ENCODE measurements at places on chromosomes 7 and 10. TPM values are rescaled to one million over a fixed set of nuclear protein-coding genes. Genes with fewer than 3 reads are reported as not detected.

DNA sequence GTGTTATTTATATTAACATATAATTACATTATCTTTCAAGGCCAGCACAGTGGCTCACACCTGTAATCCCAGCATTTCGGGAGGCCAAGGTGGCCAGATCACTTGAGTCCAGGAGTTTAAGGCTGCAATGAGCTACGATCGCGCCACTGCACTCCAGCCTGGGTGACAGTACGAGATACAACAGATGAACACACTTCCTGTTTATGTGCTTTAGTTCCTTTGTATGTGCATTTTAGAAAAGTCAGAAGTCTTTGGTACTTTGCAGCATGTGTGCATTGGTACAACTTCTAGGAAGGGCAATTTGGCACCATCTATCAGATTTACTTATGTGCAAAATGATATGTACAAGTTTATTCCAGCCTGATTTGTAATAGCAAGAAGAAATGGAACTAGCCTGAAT is 13.3 kb downstream of the SLC35G1 start:
- H3K27ac ChIP-seq, result no peak overlapping the region
- peaks cover 5% of the 10 kb centered on the region for H3K4me1 ChIP-seq
- no peaks in the 10 kb centered on the region for H3K27me3 ChIP-seq
- H3K4me3 ChIP-seq, result no peak overlapping the region

DNA sequence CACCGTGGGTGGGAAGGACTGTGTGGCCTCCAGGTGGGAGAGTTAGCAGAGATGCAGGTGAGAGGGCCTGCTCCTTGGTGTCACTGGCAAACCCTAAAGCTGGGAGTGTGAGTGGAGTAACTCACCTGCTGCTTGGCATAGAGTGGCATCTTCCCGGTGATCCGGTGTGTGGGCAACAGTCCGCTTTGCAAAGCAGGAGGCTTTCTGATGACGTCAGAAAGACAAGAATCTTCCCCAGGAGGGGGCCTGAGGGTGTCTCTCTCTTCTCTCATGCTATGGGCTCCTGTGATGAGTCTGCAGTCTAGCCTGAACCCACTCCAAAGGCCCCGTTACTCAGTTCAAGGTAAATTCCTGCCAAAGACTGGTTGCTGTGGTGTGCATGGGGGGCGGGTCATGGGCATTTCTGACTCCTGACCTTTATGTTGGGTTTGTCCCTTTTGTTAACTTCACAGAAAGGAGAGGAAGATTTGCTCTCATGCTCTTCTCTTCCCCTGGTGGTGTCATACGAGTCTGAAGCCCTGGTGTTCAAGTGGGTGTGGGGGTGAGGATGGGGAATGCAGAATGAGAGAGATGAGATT is 187.9 kb downstream of the GATA3 start:
- no peaks in the 10 kb centered on the region for H3K4me1 ChIP-seq
- no peak for DNase-seq
- no peak overlapping the region for H3K4me3 ChIP-seq
- H3K27ac ChIP-seq, result no peak overlapping the region
- H3K36me3 ChIP-seq, result no peaks in the 10 kb centered on the region

GRCh38 chr7:142523821-142524460 is 225.3 kb upstream of the PRSS1 start:
- no peak overlapping the region for H3K4me3 ChIP-seq
- no peaks in the 10 kb centered on the region for H3K27me3 ChIP-seq
- H3K4me1 ChIP-seq, result no peaks in the 10 kb centered on the region
- no peak for DNase-seq
- no peak overlapping the region for H3K27ac ChIP-seq

- no peak for DNase-seq
- no peak overlapping the region for H3K27ac ChIP-seq
- no peaks in the 10 kb centered on the region for H3K27me3 ChIP-seq
Observed at GRCh38 chr10:3031490-3031889, 35.9 kb upstream of the PFKP start.

DNA sequence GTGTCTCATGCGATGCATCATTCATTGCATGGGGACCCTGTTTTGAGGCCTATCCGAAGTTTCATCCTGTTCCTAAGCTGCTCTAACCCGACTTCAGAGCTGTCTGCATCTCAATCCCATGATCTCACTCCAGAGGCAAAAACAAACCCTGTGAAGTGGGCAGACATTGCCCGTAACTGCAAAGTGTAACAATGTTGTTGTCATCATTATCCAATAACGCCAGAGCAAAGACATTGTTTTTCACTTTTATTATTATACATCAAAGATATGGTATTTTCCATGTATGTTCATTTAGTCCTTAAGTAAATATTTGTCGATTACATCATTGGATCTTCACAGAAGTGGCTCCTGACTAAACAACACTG is 246.7 kb downstream of the KLF6 start:
- no peak for DNase-seq
- H3K4me3 ChIP-seq, result no peak overlapping the region
- no peak overlapping the region for H3K27ac ChIP-seq
- no peaks in the 10 kb centered on the region for H3K27me3 ChIP-seq

DNA sequence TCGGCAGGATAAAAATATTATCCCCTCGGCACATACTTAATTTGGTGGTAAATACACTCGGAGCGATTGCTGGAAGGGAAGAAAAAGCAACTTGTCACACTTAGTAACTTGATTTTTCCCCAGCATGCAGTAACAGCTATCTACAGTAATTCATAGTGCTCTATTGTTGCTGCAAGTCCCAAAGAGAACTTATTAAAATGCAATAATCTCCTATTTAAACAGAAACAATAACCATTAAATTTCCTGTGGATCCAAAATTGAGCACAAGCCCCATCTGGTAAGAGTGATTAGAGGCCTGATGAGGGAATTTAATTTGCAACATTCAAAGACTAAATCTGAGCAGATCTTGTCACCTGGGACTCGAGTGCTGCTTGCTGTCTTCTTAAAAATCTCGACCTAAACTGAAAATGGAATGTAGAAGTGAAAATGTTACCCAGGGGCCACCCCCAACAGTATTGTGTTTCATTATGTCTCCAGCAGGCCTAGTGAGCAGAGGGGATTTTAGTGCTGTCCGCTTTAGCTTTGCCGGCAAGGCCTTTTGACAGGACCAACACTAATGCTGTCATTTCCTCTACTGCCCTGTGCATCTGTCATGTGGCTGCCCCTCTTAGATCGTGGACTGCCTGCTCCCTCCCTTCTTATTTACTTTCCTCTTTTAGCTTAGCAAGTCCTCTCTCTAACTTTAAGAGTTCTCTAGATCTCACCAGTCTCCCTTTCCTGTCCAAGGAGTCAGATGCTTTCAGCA is 639.7 kb downstream of the AUTS2 start:
- no peaks in the 10 kb centered on the region for H3K27me3 ChIP-seq
- peak; percentile 15 for DNase-seq
- peaks cover 15% of the 10 kb centered on the region for H3K4me1 ChIP-seq
- no peak overlapping the region for H3K27ac ChIP-seq
- no peaks in the 10 kb centered on the region for H3K36me3 ChIP-seq
- no peak overlapping the region for H3K4me3 ChIP-seq

- no peaks in the 10 kb centered on the region for H3K4me1 ChIP-seq
- no peaks in the 10 kb centered on the region for H3K27me3 ChIP-seq
- no peak overlapping the region for H3K4me3 ChIP-seq
- H3K36me3 ChIP-seq, result no peaks in the 10 kb centered on the region
- DNase-seq, result no peak
Observed at GRCh38 chr7:148973256-148973655, 55.0 kb downstream of the PDIA4 start.

DNA sequence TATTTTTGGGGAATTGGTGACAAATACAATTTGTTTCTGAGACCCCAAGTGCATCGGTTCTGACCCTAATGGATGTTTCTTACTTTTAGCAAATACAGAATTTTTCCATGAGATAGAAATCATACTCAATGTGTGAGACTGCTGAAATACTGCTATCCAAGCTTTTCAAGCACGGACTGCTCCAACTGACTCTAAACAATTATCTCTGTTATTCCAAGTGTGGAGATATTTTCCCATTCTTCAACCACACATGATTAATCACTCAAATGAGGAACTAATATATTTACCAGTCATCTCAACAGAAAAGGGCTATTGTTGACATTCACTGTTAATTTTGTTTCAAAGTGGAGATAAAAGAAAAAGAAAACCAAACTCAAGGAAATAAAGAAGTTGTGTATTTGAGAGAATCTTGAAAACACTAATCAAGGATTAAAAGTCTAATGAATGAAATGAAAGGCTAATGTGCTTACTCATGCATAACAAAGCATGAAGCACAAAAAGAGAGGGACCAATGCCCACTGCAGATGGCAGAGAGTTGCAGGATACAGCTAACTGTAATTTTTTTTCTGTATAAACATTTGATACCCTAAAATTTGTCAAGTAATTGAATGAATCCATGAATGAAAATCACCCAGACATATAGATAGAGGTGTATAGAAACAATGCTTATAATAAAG is 423.6 kb downstream of the DGKB start:
- no peaks in the 10 kb centered on the region for H3K27me3 ChIP-seq
- no peaks in the 10 kb centered on the region for H3K36me3 ChIP-seq
- H3K27ac ChIP-seq, result no peak overlapping the region
- H3K4me3 ChIP-seq, result no peak overlapping the region

DNA sequence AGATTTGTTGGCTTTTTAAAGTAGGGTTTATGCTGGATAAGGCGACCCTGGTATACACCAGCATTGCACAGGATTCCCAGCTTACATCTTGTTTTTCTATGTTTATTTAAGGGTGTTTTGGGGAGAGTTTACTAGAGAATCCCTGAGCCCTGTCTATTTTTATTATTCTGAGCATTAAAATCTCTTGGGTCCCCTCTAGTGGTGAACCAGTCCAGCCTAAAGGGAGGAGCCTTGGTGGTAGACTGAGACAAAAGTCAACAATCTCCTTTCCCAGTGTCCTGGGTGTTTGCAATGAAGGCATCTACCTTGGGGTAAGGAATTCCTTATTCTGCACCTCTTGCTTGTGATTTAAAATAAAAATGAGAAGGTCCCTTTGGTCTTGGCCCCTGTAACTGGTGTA is 38.2 kb downstream of the ANTXRL start:
- no peak for DNase-seq
- peaks cover 11% of the 10 kb centered on the region for H3K4me1 ChIP-seq
- H3K36me3 ChIP-seq, result no peaks in the 10 kb centered on the region

GRCh38 chr7:31134246-31135188 is 82.4 kb downstream of the ADCYAP1R1 start:
- H3K27me3 ChIP-seq, result no peaks in the 10 kb centered on the region
- no peaks in the 10 kb centered on the region for H3K4me1 ChIP-seq
- DNase-seq, result peak; percentile 93
- no peak overlapping the region for H3K27ac ChIP-seq
- no peak overlapping the region for H3K4me3 ChIP-seq
- no peaks in the 10 kb centered on the region for H3K36me3 ChIP-seq

DNA sequence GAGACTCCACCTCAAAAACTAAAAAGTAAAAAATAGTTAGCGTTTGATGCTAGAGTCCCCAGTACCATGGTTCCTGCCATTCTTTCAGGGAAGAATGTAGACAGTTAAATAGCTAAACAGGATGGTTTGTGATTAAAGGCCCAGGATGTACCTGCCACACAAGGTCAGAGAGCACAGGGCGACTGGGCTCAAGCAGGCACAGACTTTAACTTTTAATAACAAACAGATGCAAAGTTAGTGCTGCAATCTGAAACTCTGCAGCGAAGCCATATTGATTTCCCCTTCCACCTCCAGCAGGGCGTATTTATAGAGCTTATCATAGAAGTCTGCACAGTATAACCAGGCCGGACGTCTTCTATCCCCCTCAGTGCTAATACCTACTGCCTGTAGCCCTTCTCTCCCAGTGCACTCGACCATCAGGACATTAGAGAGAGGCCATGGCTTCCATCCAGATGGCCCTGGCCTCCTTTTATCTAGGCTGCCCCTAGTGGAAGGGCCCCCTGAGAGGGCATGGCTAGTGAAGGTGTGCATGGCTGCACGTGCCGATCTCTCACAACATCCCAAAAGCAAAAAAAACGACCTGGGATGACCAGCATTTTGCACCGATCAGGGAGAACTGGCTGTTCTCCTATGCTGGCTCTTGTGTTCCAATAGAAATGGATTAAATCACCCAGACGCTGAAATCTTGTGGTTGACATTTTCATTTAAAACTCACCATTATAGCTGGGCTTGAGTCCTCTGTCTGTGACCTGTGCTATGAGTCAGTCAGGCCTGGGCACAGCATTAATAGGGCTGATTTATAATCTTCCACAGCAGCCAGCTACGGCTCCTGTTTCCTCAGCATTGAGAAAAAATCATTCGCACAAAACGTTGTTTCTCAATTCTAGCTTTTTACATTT is 7.6 kb upstream of the BAG3 start:
- no peak overlapping the region for H3K27ac ChIP-seq
- H3K4me1 ChIP-seq, result no peaks in the 10 kb centered on the region
- no peaks in the 10 kb centered on the region for H3K36me3 ChIP-seq
- H3K27me3 ChIP-seq, result no peaks in the 10 kb centered on the region

GRCh38 chr10:104307576-104308438 is 30.5 kb downstream of the ITPRIP start:
- peaks cover 10% of the 10 kb centered on the region for H3K4me1 ChIP-seq
- H3K27ac ChIP-seq, result no peak overlapping the region
- H3K4me3 ChIP-seq, result no peak overlapping the region

DNA sequence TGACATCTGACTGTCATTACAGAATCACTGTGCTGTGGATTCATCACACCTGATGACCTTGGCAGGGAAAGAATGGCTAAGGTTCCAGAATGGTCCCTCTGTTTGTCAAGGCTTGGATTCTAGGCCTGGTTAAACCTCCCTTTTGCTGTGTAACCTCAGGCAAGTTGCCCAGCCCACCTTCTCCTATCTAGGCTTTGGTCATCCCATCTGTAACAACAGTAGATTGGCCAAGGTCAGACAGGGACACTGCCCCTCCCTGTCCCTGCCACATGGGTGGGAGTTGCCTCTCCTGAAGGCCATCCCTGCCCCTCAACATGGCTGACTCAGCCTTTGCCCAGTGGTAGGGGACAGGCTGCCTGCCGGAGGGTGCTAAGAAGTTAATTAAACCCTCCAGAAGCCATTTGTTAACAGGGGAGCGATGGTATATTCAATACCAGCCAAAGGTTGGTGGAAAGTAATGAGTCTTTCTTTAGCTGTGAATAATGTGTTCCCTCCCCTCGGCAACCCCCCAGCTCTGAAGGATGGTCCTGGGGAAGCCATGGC is 149.8 kb upstream of the PCBD1 start:
- no peaks in the 10 kb centered on the region for H3K27me3 ChIP-seq
- no peak overlapping the region for H3K4me3 ChIP-seq
- DNase-seq, result no peak
- H3K27ac ChIP-seq, result no peak overlapping the region

DNA sequence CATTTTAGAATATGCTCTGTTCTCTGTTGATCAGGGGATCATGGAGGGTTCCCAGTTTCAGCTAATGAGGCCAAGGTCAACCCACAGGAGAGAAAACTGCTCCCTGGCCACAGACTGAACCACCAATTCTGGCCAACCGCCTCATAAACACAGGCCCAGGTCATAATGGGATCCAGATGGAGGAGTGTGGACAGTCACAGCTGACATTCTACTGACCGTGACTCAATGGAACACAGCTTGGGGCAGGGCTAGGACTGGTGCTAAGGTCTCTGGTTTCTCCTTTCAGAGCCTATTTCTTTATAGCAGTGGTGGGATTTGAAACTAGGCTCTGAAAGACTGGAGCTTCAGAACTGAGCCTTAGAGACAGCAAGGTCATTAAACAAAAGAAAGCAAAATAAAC is 68.3 kb downstream of the HIPK2 start:
- no peak overlapping the region for H3K27ac ChIP-seq
- no peaks in the 10 kb centered on the region for H3K27me3 ChIP-seq
- H3K4me1 ChIP-seq, result peaks cover 38% of the 10 kb centered on the region
- DNase-seq, result no peak
- no peak overlapping the region for H3K4me3 ChIP-seq

The FAM180A gene
- total RNA-seq, result not detected

The KNDC1 gene
- 1.8 TPM for total RNA-seq

The ACTR3C gene
- not detected for total RNA-seq

The MSS51 gene
- 2.2 TPM for total RNA-seq

The NUDT1 gene
- 63.9 TPM for total RNA-seq

The LRRD1 gene
- not detected for total RNA-seq

The MKX gene
- total RNA-seq, result not detected

The STEAP1 gene
- 1.5 TPM for total RNA-seq

The NSMCE4A gene
- 223 TPM for total RNA-seq

All from neural progenitor cell (in vitro differentiated cells).